ENCODE measurements at places on chromosomes 11 and 22.

GRCh38 chr22:46073683-46074504, 76.4 kb upstream of the PPARA start:
- no peak for DNase-seq

- no peak for DNase-seq
These were observed 9.8 kb downstream of the SPON1 start for GRCh38 chr11:13972043-13972910.

- no peak for DNase-seq
These were observed 31.2 kb upstream of the P2RY2 start for GRCh38 chr11:73186886-73187285.

DNA sequence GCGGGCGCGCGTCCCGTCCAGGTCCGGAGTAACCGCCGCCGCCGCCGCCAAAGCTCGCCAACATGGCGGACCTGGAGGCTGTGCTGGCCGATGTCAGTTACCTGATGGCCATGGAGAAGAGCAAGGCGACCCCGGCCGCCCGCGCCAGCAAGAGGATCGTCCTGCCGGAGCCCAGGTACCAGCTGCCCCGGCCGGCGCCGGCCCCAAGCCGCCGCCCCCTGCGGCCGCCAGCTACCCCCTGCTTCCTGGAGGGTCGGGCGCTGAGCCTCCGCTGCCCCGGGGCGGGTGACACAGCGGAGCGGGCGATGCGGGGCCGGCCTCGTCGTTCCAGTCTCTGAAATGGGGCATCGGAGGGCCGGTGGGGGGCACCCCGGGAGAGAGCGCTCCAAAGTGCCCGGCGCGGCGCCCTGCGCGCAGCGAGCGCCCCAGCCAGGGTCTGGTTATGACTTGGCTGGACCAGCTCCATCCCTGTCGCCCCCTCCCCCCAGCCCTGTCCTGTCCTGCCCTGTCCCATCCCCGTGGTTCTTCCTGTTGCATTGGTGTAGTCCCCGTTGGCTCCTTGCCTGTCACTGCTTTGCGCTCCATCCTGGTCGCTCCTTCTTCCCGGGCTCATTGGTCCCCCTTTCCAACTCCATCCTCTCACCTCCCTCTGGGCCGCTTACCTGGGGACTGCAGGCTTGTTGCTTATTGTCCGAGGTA, 653 bp downstream of the GRK3 start:
- no peak for DNase-seq

DNA sequence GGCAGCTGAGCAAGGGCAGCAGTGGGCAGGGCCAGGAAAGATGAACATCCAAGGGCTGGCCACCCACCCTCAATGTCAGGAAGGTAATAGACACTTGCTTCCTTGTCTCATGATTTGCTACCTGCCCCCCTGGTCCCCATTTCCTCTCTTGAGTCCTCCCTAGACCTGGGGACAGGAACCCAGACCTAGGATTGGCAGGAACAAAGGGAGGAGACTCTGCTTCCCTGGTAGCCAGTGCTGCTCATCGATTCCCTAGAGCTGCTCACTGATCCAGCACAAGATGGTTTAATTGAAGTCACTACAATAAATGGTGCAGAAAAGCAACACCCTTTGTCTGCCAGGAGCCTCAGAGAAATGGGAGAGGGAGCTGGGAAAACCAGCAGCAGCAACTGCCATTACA, 67.8 kb upstream of the CHST1 start:
- DNase-seq = no peak

- DNase-seq = no peak
These were observed 1335.9 kb downstream of the TBC1D22A start for GRCh38 chr22:48098243-48098920.
